Right atrium auricular region (tissue), 2 donors: ENCODE measurements at places on chromosomes 12 and 14. TPM values are rescaled to one million over a fixed set of nuclear protein-coding genes. Genes with fewer than 3 reads are reported as not detected.
A peak's percentile ranks its signal among the peaks of the same experiment; 100 is the strongest.

Gene SERPINA5
- 3.3 TPM for total RNA-seq

Gene ARHGDIB
- 69.5 TPM for total RNA-seq

Gene CBLN3
- 1.4 TPM for total RNA-seq

Gene SLCO1B1
- not detected for total RNA-seq

Gene OR6J1
- not detected for total RNA-seq

Gene OR8S1
- not detected for total RNA-seq

DNA sequence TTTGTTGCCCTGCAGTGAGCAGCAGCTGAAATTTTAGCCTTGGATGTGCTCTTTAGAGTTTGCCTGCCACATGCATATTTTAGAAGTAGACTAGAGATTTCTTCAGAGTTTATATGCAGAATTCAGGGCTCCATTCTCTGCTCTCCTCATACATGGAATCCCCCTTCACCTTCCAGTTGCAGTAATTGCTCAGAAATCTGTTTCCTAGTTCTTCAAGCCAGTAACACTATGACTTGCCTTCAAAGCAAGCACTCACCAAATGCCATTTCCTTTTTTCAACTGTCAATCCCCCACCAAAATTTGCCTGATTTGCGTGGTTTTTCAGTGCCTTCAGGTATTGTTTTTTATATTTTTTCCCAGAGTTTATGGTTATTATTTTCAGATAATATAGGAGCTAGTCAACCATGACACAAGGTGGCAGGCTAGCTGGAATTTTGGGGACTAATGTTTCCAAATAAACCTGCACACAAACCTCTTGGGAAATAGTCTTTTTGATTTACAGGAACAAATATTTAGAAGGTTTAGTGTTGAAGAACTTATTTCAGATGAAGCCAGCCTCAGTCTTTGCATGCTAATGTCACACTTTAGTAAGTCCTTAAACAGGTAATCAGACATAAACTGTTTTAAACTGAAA lies 79.2 kb downstream of the ASCL1 start:
- H3K4me3 ChIP-seq, result no peak overlapping the region
- no peaks in the 10 kb centered on the region for H3K27me3 ChIP-seq
- no peaks in the 10 kb centered on the region for H3K36me3 ChIP-seq
- no peak overlapping the region for H3K27ac ChIP-seq
- H3K4me1 ChIP-seq, result no peaks in the 10 kb centered on the region

GRCh38 chr14:60356906-60357550 lies 108.0 kb downstream of the PPM1A start:
- no peak overlapping the region for H3K27ac ChIP-seq
- H3K4me3 ChIP-seq, result no peak overlapping the region
- no peaks in the 10 kb centered on the region for H3K27me3 ChIP-seq
- no peaks in the 10 kb centered on the region for H3K36me3 ChIP-seq

DNA sequence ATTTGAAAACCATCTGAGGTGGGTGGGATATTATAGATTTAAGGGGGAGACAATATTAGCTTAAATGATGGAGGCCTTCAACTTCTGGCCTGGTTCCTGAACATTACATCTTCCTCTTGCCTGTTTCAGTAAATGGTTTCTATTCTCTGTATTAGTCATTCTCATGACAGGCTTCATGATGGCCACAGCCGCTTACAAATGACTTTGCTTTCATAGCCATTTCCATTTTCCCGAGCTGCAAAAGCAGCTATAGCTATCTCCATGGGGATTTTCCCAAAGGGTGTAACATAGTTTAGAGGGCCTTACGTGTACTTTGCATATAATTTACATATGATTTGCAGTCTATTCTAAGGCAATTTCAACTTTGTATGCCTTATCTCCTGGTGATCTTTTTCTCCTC lies 121.8 kb downstream of the NRXN3 start:
- no peaks in the 10 kb centered on the region for H3K36me3 ChIP-seq
- no peak for DNase-seq
- no peak overlapping the region for H3K4me3 ChIP-seq
- no peak overlapping the region for H3K27ac ChIP-seq
- H3K4me1 ChIP-seq, result no peaks in the 10 kb centered on the region

DNA sequence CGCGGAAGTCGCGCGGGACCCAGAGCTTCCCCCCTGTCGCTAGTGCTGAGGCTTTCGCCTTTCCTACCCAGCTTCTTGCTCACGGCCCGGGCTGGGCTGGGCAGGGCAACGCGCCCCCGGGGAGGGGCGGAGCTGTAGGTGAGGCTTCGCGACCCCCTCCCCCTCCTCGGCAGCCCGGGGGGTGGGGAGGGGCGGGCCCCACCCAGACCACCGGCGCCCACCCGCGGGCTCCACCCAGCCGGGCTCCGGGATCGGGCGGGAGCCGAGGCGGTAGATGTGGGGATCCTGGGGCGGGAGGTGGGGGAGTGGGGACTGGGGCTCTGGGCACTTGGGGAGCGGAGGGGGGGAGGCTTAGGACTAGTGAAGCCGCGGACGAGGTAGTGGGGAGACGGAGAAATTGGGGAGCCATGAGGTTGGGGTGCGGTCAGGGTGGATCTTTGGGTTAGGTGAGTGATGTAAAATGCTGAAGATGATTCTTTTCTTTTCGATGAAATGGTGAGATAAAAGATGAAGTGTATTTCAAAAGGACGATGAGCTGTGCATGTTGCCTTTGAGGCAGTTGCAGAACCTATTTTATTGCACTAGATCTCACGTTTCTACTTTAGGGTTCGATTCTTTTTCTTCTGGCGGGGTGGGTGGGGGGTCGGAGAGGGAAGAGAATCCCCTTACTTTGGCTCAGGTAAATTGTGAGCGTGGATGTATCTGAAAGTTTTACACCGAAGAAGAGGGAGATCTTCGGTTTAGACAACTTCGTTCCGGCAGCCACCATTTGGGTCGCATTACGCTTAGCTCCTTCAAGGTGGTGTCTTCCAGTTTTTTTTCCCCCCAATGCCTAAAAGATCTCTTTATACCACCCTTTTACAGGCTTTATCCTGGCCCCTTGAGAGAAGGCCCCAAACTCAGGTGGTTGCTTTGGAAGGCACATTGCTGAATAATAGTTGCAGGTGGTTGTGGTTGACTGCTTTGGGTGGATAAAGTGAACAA lies 619 bp downstream of the ERC1 start:
- H3K4me1 ChIP-seq, result no peaks in the 10 kb centered on the region
- H3K27me3 ChIP-seq, result no peaks in the 10 kb centered on the region
- H3K27ac ChIP-seq, result peak overlapping the region; percentile 99
- DNase-seq, result no peak
- peak overlapping the region; percentile 97 for H3K4me3 ChIP-seq

- H3K4me3 ChIP-seq, result no peak overlapping the region
- peak; percentile 28 for DNase-seq
- H3K36me3 ChIP-seq, result no peaks in the 10 kb centered on the region
- no peaks in the 10 kb centered on the region for H3K27me3 ChIP-seq
- no peak overlapping the region for H3K27ac ChIP-seq
Measured at GRCh38 chr14:96148631-96149030, 56.0 kb upstream of the BDKRB2 start.

GRCh38 chr14:27184427-27184826 lies 586.6 kb upstream of the NOVA1 start:
- no peaks in the 10 kb centered on the region for H3K27me3 ChIP-seq
- H3K36me3 ChIP-seq, result no peaks in the 10 kb centered on the region
- H3K27ac ChIP-seq, result no peak overlapping the region
- DNase-seq, result no peak
- no peak overlapping the region for H3K4me3 ChIP-seq

- H3K4me3 ChIP-seq, result no peak overlapping the region
- no peak for DNase-seq
- H3K27me3 ChIP-seq, result no peaks in the 10 kb centered on the region
- no peak overlapping the region for H3K27ac ChIP-seq
- H3K36me3 ChIP-seq, result no peaks in the 10 kb centered on the region
Measured at GRCh38 chr12:74988156-74988555, 221.5 kb downstream of the KCNC2 start.
